A549 (cell line): ENCODE measurements at places on chromosomes 6 and 20.

DNA sequence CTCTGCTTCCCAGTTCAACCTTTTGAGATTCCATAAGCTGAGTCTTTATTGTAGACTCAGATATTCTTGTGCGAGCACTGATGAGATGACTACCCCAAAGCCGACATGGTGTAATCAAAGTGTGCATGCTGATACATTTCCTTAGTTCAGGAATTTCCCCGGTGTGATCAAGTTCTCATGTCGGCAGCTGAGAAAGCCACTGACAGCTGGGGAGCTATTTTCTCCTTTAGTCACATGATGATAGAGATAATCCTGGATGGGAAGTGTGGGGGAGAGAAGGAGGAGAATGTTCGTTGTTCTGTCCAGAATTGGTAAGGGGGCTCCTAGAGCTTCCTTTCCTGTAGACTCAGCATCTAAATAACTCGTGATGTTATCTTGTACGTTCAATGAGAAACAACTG lies 7.7 kb upstream of the CAP2 start:
- no peak for DNase-seq

GRCh38 chr20:44470327-44470726 lies 5.3 kb upstream of the TTPAL start:
- no peak for DNase-seq

- DNase-seq, result no peak
These were observed 664.9 kb upstream of the CITED2 start for GRCh38 chr6:140039364-140039763.

DNA sequence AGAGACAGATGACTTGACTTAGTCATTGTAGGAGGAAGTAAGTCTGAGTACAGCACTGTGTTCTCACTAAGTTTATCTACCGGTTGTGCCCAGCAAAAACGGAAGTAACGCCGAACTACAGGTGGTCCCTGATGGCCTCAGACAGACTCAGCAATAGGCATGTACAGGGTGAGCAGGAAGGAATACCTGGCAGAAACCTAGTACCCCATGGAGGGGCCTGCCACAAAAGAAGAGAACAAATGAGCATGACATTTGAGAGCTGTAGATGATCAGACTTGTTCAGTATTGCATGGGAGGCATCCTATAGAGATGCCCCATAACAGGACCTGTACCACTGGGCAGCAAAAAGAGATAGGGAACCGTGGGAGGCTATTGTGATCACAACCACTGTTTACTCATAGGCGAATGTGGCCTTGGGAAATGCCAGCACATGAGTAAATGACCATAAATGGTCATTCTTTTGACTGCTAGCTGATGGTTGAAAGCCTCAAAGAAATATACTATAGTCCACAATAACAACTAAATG lies 106.4 kb upstream of the TAB2 start:
- no peak for DNase-seq

DNA sequence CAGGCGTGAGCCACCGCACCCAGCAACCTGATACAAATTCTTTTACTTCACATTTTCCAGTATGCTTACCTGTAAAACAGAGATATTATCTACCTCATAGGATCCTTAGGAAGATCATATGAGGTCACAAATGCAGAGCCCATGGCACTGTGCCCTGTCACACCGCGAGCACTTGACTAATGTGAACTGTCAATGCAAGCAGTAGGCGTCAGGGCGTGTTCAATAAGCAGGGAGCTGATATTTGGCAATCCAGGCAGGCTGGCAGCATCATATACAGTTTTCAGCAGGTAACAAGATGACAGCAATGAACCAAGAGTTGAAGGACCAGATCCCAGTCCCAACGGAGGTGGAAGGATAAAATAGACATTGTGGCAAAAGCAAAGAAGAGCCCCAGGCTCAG lies 14.6 kb upstream of the ARID1B start:
- DNase-seq, result no peak

- no peak for DNase-seq
These were observed 199.8 kb downstream of the TENT5A start for GRCh38 chr6:81552644-81553043.

DNA sequence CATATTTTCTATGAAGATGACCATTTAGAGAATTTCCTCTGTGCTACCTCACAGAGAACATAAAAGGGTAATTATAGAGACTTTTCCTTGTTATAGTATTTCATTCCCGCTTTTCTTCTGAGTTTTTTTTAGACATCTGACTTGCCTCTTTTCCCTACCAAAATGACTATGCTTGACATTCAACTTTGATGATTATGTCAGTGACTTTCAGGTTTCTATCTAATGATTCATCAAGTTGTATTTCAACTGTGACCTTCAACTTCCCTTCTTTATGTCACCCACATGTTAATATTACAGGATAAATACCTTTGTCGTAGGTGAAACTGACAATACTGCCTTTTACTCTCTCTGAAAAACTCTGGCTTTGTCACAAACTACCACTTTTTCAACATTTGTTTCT lies 95.3 kb downstream of the MLIP start:
- no peak for DNase-seq
